ENCODE measurements at places on chromosomes 5 and 9.

- DNase-seq, result no peak
Observed at GRCh38 chr9:114246558-114246957, 76.3 kb upstream of the ORM1 start.

DNA sequence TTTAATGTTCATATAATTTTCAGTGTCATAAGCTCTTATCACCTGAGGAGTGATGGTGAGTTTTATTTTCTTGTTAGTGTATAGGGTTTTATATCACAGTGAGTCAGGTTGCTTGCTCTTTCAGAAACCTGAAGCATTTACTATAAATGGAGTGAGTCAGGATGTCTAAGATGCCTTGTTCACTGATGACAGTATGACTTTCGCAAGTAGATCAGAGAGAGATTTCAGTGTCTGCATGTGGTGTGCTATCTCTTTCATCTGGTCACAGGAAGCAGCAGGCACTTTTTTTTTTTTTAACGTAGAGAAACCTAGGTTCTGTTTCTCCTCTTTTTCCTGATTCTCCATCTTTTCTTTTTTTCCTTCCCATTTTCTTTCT, 237.1 kb downstream of the DMRTA1 start:
- no peak for DNase-seq

DNA sequence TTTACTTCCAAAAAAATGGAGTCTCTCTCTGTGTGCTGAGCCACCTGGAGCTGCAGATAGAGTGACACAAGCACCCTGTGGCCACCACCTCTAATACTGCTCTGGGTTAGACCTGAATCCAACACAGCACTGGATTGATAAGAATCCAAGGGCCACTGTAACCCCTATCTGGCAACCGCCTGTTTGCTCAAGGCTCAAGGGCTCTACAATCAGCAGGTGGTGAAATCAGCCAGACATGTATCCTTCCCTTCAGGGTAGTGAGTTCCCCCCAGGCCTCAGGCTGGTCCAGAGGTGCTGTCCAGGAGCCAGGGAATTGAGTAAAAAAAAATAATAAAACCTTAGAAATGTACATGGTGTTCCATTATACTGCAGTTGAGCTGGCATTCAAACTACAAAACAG, 509.0 kb downstream of the KIF4B start:
- DNase-seq, result no peak

DNA sequence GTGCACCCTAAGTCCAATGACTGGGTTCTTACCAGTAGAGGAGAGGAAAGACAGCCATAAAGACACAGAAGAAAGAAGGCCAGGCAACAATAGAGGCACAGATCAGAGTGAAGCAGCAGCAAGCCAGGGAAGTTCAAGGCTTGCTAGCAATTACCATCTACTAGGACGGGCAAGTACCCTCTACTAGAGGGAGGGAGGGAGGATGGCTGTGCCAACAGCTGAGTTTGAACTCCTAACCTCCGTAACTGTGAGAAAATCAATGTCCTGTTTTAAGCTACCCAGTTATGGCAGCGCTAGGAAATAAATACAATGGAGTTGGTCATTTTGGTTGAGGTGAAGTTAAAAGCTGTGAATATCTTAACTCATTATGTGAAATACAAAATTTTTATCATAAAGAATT, 991.8 kb upstream of the CTNND2 start:
- DNase-seq, result no peak

GRCh38 chr9:36470643-36471290, 70.7 kb upstream of the RNF38 start:
- peak; percentile 34 for DNase-seq

- DNase-seq, result no peak
Observed at GRCh38 chr9:115250621-115251032, 132.7 kb upstream of the TNC start.

GRCh38 chr5:179747811-179748210, 15.2 kb downstream of the MAML1 start:
- DNase-seq, result no peak

GRCh38 chr9:100222674-100223073, 123.6 kb downstream of the INVS start:
- DNase-seq, result no peak

GRCh38 chr5:91541696-91542095, 158.6 kb upstream of the ARRDC3 start:
- DNase-seq, result no peak

DNA sequence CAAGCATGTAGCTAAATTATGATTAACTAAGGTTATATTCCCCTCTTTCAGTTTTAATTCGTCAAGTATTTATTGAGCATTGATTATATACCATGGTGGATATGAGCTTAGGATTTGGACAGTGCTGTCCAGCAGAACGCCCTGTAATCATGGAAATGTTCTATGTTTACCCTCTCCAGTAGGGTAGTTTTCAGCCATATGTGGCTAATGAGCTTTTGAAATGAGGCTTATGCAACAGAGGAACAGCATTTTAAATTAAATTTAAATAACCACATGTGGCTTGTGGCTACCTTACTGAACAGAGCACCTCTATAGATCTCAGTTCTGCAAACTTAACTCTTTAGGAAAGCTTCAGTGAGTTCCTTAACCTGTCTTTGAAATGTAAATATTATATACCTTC, 59.1 kb downstream of the JMY start:
- no peak for DNase-seq

DNA sequence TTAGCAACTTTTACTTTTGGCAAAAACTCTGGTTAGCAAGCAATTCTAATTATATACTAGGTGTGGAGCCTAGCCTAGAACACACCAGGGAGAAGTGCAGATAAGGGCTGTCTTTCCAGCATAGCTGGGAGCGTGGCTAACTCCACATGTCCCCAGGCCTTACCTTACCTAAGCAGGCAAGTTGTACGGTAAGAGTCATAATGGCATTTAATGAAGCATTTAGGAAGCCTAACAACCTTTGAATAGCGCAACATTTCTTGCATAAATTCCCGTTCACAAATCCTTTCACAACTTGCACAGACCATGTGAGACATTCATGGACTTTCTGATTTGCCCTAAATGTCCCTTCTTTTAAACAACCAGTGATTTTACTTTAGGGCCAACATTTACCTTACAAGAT, 917.4 kb upstream of the ACO1 start:
- DNase-seq, result no peak

- no peak for DNase-seq
Observed at GRCh38 chr5:118068886-118069285, 919.5 kb downstream of the DTWD2 start.

DNA sequence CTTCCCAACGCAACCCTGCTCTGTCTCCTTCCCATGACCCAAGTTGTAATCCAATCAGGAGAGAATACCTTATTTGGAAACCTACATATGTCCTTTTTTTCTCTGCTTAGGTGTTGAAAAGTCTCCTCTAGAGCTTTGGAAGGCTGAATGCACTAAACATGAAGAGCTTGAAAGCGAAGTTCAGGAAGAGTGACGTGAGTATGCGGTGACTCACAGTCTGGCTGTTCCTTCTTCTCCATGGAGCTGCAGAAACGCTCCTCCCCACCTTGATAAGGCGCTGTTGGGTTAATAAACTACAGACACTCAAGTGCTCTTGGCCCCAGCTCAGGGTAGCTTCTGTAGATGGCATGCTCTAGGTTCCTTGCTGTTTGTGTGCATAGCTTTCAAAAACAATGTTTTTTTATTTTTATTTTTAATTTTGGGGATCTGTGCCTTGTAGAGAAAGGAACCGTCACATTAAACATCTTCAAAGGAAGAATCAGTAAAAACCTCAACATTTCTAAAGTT, 30.7 kb downstream of the RAI14 start:
- DNase-seq, result no peak

DNA sequence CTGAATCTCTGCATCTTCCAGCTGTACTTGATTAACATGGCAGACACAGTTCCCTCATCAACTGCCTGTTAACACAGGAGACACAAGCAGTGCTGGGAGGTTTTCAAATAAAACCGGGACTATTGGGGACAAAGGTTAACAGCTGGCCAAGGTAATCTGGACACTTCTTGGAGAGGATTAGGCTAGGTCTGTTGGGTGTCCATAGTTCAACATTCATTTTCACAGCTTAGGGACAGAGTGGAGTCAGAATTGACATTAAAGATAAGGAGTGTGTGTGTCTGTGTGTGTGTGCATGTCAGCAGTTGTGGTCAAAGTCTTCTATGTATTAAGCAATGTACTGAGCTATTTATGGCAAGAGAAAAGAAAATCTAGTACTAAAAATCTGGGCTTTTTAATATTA, 216.2 kb downstream of the MED10 start:
- no peak for DNase-seq

DNA sequence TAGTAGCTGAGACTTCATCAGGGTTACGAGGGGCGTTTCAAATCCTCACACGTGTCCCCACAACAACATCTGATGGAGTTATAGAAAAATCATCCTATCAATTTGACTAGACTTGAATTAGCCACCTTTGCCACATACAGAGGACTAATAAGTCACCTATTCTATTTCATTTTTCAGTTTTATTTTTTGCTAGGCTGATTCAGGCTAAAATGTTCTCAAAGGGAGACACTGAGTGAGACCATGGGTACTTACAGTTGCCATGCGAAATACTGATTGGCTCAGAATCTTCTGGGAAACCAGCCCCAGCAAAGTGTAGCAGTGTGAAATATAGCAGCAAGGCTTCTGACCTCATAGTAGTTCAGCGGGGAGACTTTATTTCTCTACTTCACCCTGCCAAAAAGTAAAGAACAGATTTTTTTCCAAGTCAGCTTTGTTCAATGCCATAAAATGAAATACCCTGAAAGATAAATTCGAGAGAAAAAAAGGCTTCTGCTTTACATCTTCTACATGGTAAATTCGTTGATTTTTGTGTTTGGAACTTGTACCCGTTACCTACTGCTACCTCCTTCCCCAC, 69.9 kb downstream of the SEMA6A start:
- DNase-seq, result no peak

DNA sequence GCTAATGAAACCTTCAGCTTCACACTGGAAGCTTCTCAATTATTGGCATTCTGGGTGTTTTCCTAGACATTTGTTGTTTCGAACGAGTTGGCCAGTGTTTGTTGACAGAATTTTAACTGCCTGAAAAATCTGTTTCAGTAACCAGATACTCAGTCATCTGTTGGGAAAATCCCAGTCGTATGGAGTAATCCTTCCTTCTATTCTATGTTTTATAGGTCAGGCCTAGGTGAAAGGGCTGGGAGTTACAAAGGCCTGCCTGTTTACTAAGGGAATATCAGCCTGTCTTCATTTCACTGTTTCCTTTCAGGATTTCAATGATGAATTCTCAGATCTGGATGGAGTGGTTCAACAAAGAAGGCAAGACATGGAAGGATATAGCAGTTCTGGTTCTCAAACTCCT, 59.9 kb downstream of the GRAMD2B start:
- no peak for DNase-seq

DNA sequence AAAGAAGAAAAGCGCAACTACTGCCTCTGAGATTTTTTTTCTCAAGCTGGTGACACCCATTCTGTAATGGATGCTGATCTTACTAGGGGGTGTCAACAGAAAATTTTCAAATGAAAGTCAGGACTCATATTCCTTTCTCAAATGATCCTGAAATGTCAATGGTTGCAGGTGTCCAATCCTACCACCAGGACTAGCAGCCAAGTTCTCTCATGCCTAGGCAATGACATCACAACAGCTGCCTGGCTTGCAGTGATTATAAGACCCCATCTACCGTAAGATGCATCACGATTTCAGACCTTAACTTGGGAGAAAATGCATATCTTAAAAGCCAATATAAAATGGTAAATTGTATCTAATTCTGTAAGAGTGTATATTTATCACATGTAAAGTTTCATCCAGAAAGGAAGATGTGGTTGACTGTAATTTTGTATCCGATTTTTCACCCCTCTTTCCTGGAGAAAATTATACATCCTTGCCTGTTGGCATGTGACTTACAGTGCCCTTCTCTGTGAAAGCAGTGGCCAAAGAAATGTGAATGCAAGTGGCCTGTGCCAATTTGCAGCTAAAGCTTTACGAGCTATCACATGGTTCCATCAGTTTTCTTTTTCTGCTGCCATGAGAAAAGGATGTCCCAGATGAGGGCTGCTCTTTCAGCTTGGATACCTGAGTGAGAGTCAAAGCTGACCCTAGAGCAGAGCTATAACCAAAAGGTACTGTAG, 104.4 kb downstream of the DENND1A start:
- no peak for DNase-seq

DNA sequence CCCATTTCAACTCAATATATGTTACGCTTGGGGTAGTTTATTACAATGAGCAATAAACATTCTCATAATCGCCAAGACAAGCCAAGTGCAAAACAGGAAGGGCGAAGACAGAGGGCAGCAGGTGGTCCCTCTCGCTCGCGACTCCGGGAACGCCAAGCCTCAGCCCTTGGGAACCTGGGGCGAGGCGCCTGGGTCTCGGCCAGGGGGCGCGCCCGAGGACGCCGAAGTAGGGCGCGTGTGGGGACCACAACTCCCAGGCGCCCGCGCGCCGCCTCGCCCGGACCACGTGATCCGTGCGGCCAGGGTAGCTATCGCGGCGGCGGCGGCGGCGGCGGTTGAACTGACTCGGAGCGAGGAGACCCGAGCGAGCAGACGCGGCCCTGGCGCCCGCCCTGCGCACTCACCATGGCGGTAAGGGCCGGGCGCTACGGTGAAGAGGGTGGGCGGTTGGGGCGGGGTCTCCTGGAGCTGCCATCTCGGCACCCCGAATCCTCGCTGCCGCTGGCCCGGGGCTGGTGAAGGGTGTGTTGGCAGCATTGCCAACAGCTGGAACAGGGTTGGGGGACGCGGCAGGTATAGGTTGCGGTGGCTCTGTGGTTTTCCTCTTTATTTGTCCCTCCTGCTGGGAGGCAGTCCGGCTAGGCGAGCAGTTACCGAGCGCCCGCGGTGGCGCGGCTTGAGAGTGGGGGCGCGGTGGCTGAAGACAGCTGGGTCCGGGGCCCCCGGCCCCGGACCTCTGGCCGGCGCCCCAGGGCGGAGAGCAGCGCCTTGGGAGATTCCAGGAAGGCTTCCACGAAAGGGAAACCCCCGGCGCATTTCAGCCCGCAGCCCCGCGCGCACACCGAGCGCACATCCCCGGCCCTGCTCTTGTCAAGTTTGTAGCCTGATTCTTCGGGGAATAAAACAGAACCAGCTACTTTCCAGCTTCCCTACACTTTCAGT, at the start of gene SLC31A2:
Gene SLC31A2 (plus strand): TSS at position 338 of the 942 bp plus-strand sequence. CDS start 68 bp downstream, at position 406.
- DNase-seq, result peak; percentile 73

DNA sequence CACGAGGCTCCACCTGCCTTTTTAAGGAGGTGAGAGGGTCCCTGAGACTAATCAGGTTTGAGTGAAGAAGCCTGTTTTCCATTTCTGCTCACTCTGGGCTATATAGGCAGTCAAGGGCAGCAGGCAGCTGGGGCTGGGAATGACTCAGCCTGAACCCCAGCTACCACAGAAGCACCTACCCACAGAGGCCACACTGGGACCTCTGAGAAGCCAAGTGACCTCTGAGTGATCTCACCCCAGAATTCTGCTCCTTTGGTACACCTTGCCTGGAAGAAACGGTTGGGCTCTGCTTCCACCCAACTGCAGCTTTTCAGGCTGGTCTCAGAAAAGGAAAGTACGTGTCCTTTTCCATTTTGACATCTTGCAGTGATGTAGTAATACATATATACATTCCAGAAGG, 6.8 kb downstream of the FAM219A start:
- no peak for DNase-seq

GRCh38 chr9:15642369-15642962, 89.6 kb downstream of the CCDC171 start:
- no peak for DNase-seq

DNA sequence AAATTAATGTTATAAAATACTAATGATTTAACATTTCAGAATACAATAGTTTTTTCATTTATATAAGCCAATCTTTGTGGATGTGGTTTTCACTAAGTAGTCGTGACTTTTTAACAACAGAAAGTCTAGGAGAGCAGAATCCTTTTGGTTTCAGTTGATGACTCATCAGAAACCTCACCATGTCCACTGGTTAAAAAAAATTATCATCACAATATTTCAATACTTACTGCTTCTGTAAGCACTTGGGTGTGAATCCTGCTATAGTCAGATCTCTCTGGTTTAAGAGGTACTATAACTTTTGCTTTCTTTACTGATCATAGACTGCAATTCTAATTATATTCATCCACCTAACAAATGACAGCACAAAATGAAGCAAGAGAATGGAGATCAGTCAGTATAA, 77.2 kb downstream of the MRPS30 start:
- DNase-seq, result no peak
